ENCODE measurements at places on chromosomes 1 and 21.

- DNase-seq, result no peak
Observed at GRCh38 chr21:17495680-17496079, 17.2 kb upstream of the CXADR start.

DNA sequence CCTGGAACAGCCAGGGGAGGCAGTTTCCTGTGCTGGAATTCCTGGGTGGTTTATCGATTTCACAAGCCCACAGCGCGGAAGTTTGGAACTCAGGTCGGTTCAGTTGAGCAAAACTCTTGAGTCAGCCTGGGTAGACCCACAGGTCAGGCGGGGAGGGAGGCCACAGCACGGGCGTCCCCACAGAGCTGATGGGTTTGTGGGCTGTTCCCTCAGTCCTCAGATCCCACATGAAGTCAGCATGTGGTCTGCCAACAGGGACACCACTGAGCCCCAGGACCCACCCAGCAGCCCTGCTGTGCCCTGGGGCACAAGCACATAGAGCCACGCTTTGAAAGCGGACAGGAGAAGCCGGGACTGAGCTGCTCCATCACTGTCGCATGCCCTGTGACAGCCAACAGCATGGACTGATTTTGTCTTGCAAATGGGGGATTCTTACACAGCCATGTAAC lies 17.4 kb downstream of the BMP8A start:
- DNase-seq, result no peak

DNA sequence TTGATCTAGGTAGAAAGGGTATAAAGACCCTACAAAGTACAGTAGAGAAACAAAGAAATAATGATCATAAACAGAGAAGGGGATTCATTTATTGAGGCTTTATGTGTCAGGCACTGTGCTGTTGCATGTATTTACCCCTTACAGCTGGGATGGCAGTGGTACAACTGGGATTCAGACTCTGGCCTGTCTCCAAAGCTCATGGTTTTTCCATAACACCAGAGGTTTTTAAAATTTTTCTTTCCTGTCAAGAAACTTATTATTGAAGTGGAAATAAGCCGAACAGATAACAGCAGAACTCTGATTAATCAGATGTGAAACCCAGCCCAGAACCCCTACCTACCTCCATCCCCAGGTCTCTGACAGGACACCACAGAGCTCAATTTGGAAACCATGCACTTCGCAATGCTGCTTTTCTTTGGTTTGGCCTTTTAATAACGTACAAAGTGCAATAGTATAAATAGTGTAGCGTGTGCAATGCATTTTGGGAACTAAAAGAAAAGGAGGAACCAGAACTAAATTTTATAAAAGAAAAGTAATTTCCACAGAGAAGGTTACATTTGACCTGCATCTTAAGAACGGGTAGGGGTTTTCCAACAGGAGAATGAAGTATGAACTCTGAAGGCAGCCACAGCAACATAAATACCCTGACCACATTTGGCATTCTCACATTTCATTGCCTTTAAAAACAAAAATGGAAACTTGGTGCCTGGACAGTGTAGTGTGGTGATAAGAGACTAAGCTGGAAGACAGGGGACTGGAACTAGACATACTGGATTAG lies 92.0 kb upstream of the S1PR1 start:
- DNase-seq, result no peak

GRCh38 chr1:221576268-221576667 lies 165.6 kb downstream of the DUSP10 start:
- DNase-seq, result no peak

GRCh38 chr21:42144679-42145568 lies 73.8 kb downstream of the UMODL1 start:
- DNase-seq, result no peak

GRCh38 chr21:44383216-44383615 lies 29.8 kb downstream of the TRPM2 start:
- DNase-seq, result no peak

GRCh38 chr1:38680801-38681510 lies 178.6 kb downstream of the RRAGC start:
- DNase-seq, result no peak
